ENCODE measurements at places on chromosomes 6 and 20.

DNA sequence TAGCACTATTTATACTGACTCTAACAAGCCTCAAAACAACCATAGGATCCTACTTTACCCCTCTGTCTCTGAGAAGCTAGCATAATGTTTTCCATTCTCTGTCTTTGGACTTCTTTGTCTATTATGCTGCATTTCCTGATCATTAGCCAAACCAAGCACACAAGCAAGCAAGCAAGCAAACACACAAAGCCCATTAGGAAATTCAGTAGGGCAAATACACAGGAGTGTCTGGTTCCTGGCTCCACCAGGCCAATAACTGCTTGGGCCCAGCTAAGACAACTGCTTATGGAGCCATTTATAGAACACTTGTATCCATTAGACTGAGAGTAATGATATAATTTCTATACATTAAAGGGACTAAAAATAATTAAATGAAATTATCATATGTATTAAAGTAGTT lies 952.9 kb upstream of the EPHA7 start:
- no peak for DNase-seq

DNA sequence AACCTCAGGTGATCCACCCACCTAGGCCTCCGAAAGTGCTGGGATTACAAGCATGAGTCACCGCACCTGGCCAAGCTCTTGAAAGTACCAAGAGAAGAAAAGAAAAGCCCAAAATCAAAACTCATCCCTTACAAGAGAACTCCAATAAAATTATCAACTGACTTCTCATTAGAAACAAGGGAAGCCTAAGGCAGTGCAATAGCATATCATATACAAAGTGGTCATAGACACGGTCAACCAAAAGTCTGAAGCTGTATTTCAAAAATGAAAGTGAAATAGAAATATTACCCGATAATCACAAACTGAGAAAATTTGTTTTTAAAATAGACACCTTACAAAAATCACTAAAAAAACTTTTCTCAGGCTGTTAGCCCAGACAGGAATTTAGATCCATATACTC lies 1321.1 kb upstream of the GJE1 start:
- DNase-seq, result no peak

DNA sequence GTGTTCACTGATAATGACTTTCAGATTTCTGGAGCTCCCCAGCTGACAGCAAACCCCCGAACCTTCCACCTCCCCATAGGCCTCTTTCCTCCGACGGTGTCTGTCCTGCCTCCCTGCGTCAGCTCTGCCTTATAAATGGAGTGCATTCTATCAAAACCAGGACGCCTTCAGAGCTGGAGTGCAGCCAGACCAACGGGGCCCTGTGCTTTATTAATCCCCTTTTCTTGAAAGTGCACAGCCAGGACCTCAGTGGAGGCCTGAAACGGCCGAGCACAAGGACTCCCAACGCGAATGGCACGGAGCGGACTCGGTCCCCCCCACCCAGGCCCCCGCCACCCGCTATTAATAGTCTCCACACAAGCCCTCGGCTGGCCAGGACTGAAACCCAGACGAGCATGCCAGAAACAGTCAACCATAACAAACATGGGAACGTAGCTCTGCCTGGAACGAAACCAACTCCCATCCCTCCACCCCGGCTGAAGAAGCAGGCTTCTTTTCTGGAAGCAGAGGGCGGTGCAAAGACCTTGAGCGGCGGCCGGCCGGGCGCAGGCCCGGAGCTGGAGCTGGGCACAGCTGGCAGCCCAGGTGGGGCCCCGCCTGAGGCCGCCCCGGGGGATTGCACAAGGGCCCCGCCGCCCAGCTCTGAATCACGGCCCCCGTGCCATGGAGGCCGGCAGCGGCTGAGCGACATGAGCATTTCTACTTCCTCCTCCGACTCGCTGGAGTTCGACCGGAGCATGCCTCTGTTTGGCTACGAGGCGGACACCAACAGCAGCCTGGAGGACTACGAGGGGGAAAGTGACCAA lies 42.3 kb upstream of the NAA20 start:
- peak; percentile 82 for DNase-seq

GRCh38 chr6:21604081-21604480 lies 10.5 kb downstream of the SOX4 start:
- DNase-seq, result no peak

GRCh38 chr6:152571089-152571488 lies 66.1 kb downstream of the SYNE1 start:
- DNase-seq, result no peak

- no peak for DNase-seq
These were observed 8.5 kb downstream of the AP5S1 start for GRCh38 chr20:3828798-3829197.

DNA sequence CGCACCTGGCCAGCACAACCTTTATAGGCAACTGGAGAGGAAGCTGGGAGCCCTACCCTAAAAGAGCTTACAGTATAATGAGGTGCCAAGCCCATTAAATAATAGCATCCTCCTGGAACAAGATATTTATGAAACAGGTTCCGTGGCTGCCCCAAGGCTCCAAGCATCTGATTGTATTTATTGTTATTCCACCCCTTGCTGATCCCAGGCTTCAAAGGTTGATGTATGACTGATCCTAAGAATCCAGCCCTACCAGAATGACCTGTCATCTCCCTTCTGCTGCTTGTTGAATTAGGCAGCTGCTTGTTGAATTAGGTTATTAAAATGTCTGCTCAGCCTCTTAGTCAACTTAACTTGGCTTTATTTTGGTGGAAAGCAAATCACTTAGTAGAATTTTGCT lies 35.2 kb upstream of the SASH1 start:
- DNase-seq, result no peak

- DNase-seq, result no peak
These were observed 292.9 kb downstream of the PLCB1 start for GRCh38 chr20:8425016-8425415.

DNA sequence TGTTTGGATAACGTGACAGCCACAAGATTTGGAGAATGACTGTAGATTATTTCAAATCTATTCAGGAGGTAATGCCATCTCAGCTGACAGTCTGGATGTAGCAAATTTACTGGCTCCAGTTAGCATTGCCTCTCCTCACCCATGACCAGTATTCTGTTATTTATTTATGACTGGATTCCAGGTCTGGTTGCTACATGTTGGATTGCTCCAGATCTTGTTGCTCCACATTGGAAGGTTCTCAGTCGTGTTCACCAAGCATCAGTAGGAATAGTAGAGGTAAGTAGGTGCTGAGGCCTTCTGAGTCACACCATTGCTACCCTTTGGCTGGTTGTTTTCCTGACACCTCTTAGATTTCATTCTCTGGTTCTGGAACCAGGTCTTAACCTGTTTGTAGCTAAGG lies 69.5 kb upstream of the ELOVL5 start:
- DNase-seq, result no peak

GRCh38 chr6:147447835-147448611 lies 60.5 kb upstream of the SAMD5 start:
- no peak for DNase-seq

- no peak for DNase-seq
These were observed 60.5 kb downstream of the CD83 start for GRCh38 chr6:14178083-14178445.

DNA sequence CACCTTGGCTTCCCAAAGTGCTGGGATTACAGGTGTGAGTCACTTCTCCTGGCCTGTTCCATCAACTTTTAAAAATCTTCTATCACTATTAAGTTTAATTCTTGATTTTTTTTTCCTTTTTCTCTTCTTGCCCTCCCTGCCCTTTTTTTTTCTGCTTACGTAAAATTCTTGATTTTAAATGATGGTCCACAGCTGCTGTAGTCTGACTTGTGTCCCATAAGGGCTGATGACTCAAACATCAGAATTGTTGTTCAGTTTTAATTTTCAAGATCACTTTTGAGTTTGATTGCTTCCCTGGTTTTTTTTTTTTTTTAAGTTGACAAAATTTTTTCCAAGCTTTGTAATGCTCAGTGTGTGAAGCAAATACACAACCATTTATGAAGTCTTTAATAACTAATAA lies 61.9 kb downstream of the CBFA2T2 start:
- DNase-seq, result no peak

- no peak for DNase-seq
These were observed 798.3 kb upstream of the SLC35B3 start for GRCh38 chr6:9233686-9234085.

- no peak for DNase-seq
These were observed 140.0 kb upstream of the SGK1 start for GRCh38 chr6:134457941-134458340.

GRCh38 chr6:33945931-33946330 lies 142.1 kb upstream of the MLN start:
- DNase-seq, result no peak

- peak; percentile 1 for DNase-seq
These were observed 129.7 kb upstream of the UFL1 start for GRCh38 chr6:96391776-96392360.

DNA sequence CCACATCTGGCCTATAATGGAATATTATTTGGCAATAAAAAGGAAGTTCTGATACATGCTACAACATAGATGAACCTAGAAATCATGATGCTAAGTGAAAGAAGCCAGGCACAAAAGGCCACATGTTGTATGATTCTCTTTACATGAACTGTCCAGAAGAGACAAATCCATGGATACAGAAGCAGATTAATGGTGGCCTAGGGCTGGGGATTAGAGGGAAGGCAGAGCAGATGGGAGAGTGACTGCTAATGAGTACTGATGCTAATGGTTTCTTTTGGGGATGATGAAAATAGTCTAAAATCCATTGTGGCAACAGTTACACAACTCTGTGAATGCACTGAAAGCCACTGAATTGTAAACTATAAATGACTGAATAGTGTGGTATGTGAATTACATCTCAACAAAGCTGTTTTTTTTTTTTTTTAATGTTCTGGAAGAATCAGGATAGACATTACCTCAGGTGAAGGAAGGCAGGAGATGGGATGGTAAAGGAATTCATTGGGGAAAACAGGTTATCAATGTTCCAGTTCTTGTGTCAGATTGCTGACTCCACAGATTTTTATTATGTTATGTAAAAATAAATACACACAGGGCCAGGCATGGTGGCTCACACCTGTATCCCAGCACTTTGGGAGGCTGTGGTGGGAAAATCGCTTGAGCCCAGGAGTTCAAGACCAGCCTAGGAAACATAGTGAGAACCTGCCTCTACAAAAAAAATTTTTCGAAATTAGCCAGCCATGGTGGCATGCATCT lies 8.9 kb upstream of the SOX12 start:
- DNase-seq, result no peak

- no peak for DNase-seq
These were observed 241.2 kb upstream of the TAB2 start for GRCh38 chr6:149076355-149076734.

GRCh38 chr20:59300333-59301081 lies at the start of gene EDN3:
EDN3 (plus strand) TSS chr20:59300611; CDS start chr20:59300813, 202 bp downstream.
- DNase-seq, result no peak

DNA sequence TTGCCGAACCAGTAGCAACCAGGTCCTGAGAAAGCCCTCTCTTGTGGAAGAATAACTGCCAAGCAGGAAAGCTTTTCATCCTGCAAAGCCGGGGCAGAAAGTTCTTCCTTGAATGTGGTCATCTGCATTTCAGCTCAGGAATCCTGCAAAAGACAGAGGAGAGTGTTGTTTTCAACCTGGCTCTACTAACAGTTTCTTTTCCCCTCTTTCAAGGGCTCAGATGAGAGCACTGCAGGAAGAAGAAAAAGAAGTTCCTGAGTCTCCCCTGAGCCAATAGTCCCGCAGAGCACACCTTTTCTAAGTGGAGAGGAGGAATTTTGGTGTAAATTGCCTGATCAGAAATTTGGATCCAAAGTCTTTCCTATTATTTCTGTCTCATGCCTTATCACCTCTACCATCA lies 10.7 kb downstream of the HLA-DRB1 start:
- no peak for DNase-seq

DNA sequence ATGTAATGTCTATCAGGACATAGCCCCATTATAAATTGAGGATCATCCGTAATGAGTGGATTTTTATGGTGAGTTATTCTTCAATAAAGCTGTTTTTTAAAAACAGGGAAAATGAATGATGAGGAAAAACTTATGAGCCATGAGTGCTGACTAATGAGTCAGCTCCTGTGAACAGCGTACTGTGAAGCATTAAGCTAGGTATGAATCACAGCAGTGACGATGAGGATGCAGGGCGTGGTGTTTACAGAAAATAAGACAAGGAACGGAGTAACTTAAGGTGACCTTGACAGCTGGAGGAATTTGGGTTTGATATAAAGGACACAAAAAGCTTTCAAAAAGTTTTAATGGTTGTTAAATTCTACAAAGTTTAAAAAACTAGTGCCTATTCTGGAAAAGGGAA lies 96.3 kb downstream of the FOXF2 start:
- no peak for DNase-seq

DNA sequence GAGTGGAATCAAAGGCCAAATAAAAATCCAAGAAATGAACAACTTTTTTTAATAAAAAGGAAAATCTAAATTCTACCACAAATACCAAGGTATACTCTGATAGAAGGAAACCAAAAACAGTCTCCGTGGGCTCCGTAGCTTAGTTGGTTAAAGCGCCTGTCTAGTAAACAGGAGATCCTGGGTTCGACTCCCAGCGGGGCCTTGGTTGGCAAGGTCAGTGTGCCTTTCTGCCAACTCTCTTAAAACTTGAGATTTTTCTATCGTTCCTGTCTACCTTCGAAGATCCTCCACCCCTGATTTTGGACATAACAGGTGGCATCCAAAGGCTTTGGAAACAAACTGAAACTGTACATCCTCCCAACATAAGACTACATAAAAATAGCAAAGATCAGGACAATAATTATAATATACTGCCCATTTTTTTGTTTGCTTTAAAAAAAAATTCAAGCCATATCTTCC lies 197.9 kb downstream of the TRIM27 start:
- DNase-seq, result no peak

DNA sequence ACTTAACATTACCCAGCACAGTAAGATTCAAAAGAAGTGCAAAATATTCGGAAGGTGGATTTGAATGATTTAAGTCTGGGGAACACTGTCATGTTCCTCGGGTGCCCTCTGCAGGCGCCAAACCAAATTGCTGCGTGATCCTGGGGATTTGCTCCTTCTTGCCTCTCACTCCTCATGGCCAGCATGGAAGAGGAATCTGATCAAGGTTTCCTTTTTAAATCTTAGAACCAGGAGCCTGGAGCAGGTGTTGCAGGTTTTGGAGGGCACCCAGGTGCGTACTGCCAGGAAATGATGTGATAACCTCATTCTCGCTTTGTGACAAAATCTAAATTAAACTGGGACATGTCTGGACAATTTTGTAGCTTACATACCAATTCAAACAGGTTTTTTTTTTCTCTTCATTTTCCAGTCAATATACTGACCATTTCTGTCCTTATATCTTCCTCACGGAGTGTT lies 8.1 kb upstream of the PFDN4 start:
- peak; percentile 74 for DNase-seq

DNA sequence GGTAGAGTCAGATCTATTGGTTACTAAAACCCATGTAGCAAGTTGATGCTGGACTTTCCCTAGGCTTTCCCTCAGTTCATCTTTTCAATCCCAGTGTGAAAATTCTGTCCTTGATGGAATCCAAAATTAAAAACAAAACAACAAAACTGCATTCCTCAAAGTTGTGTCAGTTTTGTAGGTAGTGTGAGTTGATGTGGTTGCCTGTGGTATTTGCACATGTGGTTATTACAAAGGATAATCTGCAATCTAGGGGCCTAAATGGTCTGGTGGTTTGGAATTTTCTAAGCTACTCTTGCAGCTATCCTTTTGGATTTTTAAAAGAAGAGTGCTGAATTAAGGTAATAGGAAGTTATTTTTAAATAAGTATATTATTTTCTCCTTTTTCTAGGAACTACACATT lies 132.2 kb upstream of the SCGN start:
- no peak for DNase-seq
